ENCODE measurements at places on chromosomes 3 and 15.

GRCh38 chr3:194730365-194730764, 44.7 kb downstream of the FAM43A start:
- no peak for DNase-seq

GRCh38 chr3:12352253-12352652, 63.4 kb downstream of the PPARG start:
- no peak for DNase-seq

GRCh38 chr3:133837487-133838295, 32.1 kb downstream of the SRPRB start:
- no peak for DNase-seq

DNA sequence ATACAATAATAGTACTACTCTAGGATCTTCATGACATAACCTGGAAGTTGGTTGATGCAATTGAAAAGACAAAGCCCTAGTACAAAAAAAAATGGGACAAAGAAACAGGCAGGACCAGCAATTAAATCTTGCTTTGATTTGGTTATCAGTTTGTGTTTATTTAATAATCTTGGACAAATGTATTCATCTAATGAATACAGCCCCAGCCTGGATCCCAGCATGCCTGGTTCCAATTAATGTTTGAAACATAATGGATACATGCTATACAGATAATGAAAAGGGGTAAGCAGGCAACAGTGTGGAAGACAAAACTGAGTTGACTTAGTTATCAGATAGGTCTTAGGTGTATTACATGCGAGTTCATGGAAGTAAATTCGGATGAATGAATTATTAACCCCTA, 29.6 kb upstream of the SATB1 start:
- no peak for DNase-seq

GRCh38 chr15:33131552-33132232, 62.8 kb downstream of the FMN1 start:
- DNase-seq, result no peak

- no peak for DNase-seq
Measured at GRCh38 chr3:643376-643775, 446.8 kb downstream of the CHL1 start.

DNA sequence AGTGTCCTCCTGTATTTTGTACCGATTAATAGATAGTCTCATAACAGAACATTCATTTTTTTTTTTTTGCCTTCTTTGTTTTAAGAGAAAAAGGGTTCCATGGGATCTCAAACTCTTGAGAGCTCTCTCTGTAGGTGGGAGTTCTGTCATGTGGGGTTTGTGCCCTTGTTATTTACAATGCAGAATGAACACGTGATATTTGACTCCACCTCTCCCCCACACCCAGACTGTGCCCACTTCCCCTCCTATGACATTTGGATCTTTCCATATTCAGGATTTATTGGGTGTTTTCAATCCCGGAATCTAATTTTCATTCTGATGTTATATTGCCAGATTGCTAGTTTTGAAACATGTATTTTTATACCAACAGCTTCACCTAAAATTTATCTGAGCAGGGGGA, 49.5 kb downstream of the ARPP21 start:
- no peak for DNase-seq

DNA sequence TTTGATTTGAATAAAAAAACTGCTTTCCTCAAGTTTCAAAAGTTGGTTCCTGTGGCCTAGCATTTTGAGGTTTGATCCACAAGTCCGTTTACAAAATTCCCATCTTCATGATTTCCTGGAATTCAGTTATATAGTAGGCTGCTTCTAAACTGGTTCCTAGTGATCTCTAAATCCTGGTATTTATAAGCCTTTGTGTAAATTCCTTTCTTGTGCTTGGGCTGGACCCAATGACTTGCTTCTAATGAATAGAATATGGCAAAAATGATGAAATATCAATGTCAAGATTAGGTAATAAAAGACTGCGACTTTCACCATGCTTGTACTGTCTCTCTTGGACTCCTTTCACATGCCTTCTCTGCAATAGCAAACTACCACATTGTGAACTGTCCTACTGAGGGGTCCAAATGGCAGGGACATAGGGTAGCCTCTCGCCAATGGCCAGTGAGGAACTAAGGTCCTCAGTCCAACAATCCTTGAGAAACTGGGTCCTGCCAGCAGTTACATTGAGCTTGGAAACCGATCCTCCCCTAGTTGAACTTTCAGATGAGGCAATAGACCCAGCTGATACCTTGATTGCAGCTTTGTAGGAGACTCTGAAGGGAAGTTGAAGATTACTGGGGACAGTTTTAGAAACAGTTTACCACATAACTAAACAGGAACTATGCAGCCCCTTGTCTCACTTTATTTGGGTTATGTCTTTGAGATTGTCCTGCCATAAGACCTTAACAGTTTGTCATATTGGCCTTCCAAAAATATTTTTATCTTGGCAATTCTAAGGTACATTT, 303.9 kb upstream of the TBC1D5 start:
- no peak for DNase-seq

- DNase-seq, result no peak
Measured at GRCh38 chr3:78604341-78604740, 1163.5 kb downstream of the ROBO1 start.

Data from activated CD8-positive, alpha-beta memory T cell treated with anti-CD3 and anti-CD28 coated beads for 4 hours (primary cell).